A549 treated with GW870086 at 1 μM for 4 hours (cell line): ENCODE measurements at places on chromosomes 11 and 22. TPM values are rescaled to one million over a fixed set of nuclear protein-coding genes. Genes with fewer than 3 reads are reported as not detected.

Gene MRPL23
- 144 to 164 TPM (median 156 TPM) in 5 replicates for total RNA-seq

Gene NNMT
- 326 to 379 TPM (median 367 TPM) in 5 replicates for total RNA-seq

Gene PACSIN3
- 23.4 to 32.4 TPM (median 27.0 TPM) in 5 replicates for total RNA-seq

Gene OR52A5
- total RNA-seq = not detected in 5 replicates

Gene IL17REL
- 0.05 to 0.08 TPM in 2 of 5 replicates, not detected in the others for total RNA-seq

Gene SCGB2A2
- not detected in 5 replicates for total RNA-seq

Gene OR8D1
- not detected in 5 replicates for total RNA-seq

Gene OR4C3
- not detected in 5 replicates for total RNA-seq

Gene TNNT3
- 0.13 to 0.16 TPM (median 0.14 TPM) in 3 of 5 replicates, not detected in the others for total RNA-seq

Gene DEFB131B
- total RNA-seq = not detected in 5 replicates
